ENCODE measurements at places on chromosomes 5 and 9. TPM values are rescaled to one million over a fixed set of nuclear protein-coding genes. Genes with fewer than 3 reads are reported as not detected.

Gene TTLL11
- 5.0 TPM for total RNA-seq

Gene NUTM2G
- not detected for total RNA-seq

Gene TNC
- 0.57 TPM for total RNA-seq

Gene SERF1B
- total RNA-seq = 34.9 TPM

Gene FOXI1
- not detected for total RNA-seq

Gene FST
- total RNA-seq = 10.6 TPM

Gene FCHO2
- 23.0 TPM for total RNA-seq

Gene IFNA21
- total RNA-seq = not detected

Gene ZNF658
- total RNA-seq = 8.7 TPM

Gene BTNL3
- total RNA-seq = not detected

Gene CDC25C
- 0.24 TPM for total RNA-seq

Gene CD274
- total RNA-seq = 12.0 TPM

Gene LCN1
- not detected for total RNA-seq

Measured in Right ventricle myocardium inferior (tissue), 1 donor.